BJ (cell line): ENCODE measurements at places on chromosomes 11 and 22. TPM values are rescaled to one million over a fixed set of nuclear protein-coding genes. Genes with fewer than 3 reads are reported as not detected.

HDAC10 gene
- 8.8 and 18.2 TPM in 2 replicates for polyA plus RNA-seq

OR6A2 gene
- polyA plus RNA-seq, result 0.04 TPM in 1 of 2 replicates, not detected in the other

TMPRSS5 gene
- polyA plus RNA-seq, result 0.10 and 0.21 TPM in 2 replicates

SPI1 gene
- polyA plus RNA-seq, result not detected in 2 replicates

PAMR1 gene
- polyA plus RNA-seq, result 112 and 131 TPM in 2 replicates

HOATZ gene
- not detected in 2 replicates for polyA plus RNA-seq
